M059J (cell line): ENCODE measurements at places on chromosomes 16 and 17. TPM values are rescaled to one million over a fixed set of nuclear protein-coding genes. Genes with fewer than 3 reads are reported as not detected.

DNA sequence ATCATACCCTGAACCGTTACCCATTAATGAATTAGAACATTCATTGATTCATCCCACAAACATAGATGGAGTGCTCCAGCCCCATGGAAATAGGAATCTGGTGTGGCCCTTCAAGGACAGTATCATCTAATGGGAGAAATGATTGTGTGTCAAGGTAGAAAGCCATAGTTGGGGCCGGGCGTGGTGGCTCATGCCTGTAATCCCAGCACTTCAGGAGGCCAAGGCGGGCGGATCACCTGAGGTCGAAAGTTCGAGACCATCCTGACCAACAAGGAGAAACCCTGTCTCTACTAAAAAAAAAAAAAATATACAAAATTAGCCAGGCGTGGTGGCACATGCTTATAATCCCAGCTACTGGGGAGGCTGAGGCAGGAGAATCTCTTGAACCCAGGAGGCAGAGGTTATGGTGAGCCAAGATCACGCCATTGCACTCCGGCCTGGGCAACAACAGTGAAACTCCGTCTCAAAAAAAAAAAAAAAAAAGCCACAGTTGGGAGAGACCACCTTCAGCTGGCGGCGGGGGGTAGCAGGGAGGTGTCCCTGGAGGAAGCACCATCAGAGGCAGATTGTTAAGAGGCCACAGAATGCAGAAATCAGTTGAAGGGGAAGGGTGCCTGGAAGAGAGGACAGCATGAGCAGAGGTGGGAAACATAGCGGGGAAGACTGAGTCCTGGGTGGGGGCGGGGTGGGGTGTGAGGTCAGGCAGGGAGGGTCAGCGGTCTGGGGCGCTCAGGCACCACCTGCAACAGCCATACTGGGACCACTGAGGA lies 60.0 kb downstream of the USP22 start:
- DNase-seq, result no peak

- DNase-seq, result peak; percentile 35
These were observed 16.2 kb upstream of the RMI2 start for GRCh38 chr16:11329071-11329491.

The DNAH9 gene
- not detected in 2 replicates for total RNA-seq

The CD79B gene
- total RNA-seq, result 0.27 and 0.54 TPM in 2 replicates

The MYH1 gene
- total RNA-seq, result not detected in 2 replicates

DNA sequence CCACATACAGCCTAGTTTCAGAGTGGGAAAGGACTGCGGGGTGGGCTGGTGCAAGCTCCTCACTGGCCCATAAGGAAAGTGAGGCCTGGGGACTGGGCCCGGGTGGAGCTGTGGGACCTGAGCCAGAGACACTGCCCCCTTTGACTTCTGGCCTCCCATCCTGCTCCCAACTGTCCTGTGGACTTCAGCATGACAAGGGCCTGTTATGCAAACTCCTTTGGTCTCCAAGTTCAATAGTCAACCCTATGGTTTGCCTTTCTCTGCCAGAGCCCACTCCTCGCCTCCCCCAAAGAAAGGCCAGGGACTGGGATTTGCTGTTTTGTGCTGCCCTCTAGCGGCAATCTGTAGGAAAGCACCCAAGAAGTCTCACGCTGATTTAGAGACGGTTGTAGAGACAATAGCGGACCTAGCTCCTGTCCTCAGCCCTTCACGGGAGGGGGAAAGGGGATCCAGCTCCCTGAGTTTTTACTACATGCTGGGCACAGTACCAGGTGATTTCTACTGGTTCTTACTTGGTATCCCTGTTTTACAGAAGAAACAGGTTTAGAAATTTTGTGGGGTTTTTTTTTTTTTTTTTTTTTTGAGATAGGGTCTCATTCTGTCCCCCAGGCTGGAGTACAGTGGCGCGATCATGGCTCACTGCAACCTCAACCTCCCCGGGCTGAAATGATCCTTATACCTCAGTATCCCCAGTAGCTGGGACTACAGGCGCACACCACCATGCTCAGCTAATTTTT lies 1.2 kb upstream of the TLCD3B start:
- peak; percentile 64 for DNase-seq

DNA sequence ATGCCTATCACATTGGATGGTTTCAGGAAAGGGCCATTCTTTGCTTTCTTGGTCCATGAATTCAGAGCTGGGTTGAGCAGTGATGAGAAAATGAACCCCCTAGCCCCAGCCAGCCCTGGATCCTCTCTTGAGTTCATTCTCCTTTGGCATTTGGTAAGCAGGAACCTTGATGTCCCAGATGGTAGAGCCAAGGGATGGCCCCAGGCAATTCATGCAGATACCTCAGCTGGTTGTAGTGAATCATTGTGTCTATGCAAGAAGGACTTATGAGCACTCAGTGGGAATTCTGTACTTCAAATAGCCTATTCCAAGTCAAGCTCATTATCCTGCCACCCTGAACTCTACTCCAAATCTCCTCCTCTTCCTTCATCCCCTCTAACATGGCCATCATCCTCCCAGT lies 412.7 kb downstream of the UTP18 start:
- no peak for DNase-seq

DNA sequence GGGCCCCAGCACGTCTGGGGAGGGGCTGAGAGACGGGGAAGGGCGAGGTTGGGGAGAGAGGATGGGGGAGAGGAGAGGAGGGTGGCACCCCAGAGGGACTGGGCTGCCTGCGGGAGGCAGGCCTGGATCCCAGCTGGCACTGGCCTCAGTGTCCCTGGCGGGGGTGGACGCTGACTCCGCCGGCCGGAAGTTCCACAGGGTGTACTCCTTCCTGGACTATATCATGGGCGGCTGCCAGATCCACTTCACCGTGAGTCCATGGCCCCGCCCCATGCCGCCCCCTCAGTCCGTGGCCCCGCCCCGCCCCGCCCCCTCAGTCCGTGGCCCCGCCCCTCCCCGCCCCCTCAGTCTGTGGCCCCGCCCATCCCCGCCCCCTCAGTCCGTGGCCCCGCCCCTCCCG lies 11.3 kb downstream of the CPNE7 start:
- DNase-seq, result no peak

The ADGRG3 gene
- not detected in 2 replicates for total RNA-seq

The ADAMTS18 gene
- 0.07 and 0.12 TPM in 2 replicates for total RNA-seq

DNA sequence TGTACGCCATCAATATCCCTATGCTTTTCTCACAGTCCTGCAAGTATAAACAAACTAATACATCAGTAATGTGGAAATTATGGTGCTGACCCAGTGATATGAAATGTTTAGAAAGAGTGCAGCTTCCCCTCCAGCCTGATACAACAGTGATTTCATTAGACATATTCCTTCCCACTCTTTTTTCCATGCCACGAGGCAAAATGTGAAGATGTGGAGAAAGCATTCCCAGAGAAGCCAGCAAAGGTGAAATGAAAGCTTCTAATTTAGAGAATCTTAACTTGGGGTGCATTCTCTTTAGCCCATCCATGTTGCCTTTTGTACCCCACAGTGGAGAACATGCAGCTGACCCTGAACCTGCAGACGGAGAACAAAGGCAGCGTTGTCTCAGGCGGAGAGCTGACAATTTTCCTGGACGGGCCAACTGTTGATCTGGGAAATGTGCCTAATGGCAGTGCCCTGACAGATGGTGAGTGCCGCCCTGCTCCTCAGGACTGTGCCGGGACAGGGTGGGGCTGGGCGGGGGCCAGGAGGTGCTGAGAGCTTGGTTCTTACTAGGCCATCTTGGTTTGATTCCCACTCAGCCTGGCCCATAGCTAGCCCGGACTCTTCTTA lies 77.8 kb downstream of the WWP2 start:
- DNase-seq, result no peak

DNA sequence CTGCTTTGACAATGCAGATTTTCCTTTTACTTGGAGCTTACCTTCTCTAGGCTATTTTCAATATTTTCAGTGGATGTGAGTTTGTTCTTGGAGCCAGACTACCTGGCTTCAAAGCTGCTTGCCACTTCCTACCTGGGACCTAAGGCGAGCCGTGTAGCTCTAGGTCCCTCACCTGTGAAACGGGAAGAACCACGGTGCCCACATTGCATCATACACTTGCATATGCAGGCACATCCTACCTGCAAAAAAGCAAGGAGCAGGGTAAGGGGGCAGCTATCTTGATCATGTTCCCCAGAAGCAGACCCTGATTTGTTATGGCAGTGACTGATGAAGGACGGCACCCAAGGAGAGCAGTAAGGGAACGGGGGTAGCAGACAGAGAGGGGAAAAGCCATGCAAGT lies 27.0 kb upstream of the MPRIP start:
- DNase-seq, result no peak

The SMIM22 gene
- total RNA-seq, result not detected in 2 replicates

DNA sequence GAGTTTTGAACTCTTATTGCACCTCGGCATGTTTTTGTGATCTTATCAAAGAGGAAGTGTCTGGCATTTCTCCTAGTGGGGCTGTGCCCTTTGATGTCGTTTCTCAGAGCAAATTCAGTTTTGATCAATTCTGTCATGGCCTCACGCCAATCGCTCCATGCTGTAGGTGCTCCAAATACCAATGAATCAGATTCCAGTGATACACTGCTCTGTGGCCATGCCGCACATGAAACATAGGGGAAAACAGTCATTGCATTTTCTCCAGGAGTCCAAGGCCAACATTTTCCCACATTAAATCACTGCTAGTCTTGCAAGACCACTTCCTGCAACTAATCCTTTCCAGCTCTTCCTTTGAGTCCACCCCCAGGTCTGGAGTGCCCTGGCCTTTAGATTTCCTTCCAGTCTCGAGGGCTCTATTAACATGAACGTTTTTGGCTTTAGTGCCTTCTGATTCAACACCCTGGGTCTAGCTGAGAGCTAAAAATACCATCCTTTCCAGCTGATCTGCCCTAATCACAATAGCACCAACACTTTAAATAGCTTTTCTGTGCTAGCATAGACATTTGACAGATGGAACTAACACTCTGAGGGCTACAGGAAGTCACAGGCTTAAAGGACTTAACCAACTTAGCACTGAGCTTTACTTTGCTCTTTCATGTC lies 18.2 kb upstream of the RASL10B start:
- DNase-seq, result peak; percentile 77

DNA sequence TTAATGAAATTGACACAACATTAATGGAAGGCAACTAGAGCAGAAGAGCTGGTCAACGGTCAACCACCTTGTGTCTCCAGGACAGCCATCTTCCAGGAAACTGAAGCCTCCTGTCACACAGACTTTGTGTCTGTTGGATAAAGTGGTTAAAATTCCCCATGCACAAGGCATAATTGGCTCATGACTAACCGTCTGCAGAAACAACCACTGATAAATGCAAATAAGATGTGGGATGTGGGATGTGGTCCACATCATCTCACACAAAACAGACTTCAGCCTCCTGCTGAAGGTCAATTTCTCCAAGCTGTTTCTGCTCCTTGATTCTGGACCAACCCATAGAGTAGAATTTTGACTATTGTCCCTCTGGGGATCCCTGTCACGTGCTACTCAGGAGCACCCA lies 26.9 kb upstream of the XYLT1 start:
- DNase-seq, result peak; percentile 70

- DNase-seq, result no peak
These were observed 529.0 kb upstream of the CDH5 start for GRCh38 chr16:65837464-65837863.

DNA sequence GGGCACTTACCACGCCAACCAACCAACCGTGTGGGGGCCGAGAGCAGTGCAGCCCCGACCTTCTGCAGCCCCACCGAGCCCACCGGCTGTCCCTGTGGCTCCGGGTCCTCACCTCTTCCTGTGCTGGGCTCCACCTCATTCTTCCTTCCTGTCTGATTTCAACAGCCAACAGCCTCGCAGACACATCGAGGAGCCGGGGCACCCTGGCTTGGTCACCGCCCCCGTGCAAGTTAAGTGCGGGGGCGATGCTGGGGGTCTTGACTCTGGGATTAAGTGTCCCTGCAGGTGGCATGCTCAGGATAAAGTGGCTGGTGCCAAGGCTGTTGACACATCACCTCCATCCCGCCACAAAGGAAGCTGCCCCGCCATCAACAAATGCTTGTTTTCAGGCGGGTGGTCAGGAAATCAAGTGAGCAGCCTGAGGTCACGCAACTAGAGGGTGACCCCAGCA lies at the start of gene NLRC3:
TSS of gene NLRC3 (minus strand) at position 102 of the 451 bp plus-strand sequence. CDS start 12,367 bp downstream, outside the sequence.
- DNase-seq, result no peak

GRCh38 chr16:7938175-7938574 lies 605.5 kb downstream of the RBFOX1 start:
- DNase-seq, result no peak

DNA sequence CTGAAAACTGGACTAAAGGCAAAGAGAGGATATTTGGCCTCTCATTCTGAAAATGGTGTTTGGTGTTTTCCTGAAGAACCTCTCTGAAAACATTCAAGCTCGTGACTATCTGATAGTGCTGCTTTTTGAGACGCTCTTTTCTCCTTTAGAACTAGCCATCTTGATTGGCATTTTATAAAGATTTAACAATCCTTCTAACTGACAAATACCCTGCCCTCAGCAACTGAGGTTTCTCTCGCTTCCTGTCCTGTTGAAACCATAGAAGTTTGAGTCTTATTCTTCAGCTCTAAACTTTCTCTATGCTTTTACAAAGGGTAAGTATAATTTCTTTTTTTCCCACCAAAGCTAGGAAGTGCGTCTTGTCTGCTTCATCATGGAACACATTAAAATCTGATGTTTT lies 13.3 kb downstream of the CNEP1R1 start:
- DNase-seq, result no peak

The CBFB gene
- 86.5 and 111 TPM in 2 replicates for total RNA-seq

DNA sequence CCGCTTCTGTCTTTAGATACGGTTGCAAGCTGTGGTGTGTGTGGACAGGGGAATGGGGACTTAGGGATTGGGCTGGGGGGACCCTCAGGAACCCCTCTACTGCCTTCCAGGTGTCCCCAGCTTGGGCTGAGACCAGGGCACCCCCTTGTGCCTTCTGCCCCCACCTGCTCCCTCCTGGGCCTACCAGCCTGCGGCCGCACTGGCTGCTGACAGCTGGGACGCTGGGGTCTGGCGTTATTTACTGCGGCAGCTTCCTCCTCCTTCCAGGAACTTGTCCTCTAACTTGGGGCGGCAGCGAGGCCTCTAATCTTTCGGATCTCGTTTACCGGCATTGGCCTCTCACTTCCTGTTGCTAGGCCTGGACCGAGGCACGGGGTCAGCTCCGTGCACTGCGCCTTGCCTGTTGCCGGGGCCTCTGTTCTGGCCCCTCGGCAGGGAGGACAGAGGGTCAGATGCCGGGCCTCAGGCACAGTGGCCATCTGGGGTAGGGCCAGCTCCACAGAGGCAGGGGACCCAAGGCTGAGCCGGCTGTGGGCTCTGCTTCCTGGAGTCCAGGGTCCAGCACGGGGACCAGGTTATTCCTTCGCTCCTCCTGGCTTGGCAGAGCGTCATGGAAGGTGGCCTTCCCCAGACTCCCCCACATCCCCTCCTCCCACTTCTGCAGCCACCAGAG lies 31.8 kb downstream of the TMEM235 start:
- no peak for DNase-seq

DNA sequence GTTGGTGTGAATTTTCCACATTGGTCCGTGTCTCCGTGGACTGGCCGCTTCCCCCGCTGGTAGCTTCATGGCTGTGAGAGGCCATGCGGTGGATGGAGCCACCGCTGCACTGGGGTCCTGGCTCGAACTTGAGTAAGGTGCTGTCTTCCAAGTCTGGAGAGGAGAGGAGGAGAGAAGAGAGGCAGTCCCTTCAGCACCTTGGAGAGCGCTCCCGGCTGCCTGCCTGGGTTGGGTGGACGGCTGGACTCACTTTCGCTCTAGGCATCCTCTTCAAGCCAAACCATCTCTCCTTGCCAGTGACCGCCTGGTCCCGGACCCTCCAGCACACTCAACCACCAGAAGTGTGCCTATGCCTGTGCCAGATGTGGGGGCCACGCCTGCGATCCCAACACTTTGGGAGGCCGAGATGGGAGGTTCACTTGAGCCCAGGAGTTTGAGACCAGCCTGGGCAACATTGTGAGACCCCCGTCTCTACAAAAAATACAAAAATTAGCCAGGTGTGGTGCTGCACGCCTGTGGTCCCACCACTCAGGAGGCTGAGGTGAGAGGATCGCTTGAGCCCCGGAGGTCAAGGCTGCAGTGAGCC lies 6.2 kb downstream of the JPH3 start:
- DNase-seq, result peak; percentile 62

- no peak for DNase-seq
These were observed 355.1 kb downstream of the CDH8 start for GRCh38 chr16:61681124-61681523.

The NOXO1 gene
- total RNA-seq, result not detected in 2 replicates
